Stomach (tissue), 19 donors: ENCODE measurements at places on chromosomes 5 and 9. TPM values are rescaled to one million over a fixed set of nuclear protein-coding genes. Genes with fewer than 3 reads are reported as not detected.

- peak; percentile 46 for DNase-seq
Observed at GRCh38 chr9:20623021-20623747, 885 bp upstream of the MLLT3 start.

- DNase-seq, result no peak
Observed at GRCh38 chr5:12360218-12360617, 456.0 kb upstream of the CTNND2 start.

GRCh38 chr5:140566665-140567064 lies 2.0 kb downstream of the SLC35A4 start:
- DNase-seq, result no peak

Gene HRCT1
- 9.1 TPM for total RNA-seq
